CD4-positive, alpha-beta T cell treated with Interleukin-6 at 100 ng/mL for 8 hours (primary cell): ENCODE measurements at places on chromosomes 5 and 9.

DNA sequence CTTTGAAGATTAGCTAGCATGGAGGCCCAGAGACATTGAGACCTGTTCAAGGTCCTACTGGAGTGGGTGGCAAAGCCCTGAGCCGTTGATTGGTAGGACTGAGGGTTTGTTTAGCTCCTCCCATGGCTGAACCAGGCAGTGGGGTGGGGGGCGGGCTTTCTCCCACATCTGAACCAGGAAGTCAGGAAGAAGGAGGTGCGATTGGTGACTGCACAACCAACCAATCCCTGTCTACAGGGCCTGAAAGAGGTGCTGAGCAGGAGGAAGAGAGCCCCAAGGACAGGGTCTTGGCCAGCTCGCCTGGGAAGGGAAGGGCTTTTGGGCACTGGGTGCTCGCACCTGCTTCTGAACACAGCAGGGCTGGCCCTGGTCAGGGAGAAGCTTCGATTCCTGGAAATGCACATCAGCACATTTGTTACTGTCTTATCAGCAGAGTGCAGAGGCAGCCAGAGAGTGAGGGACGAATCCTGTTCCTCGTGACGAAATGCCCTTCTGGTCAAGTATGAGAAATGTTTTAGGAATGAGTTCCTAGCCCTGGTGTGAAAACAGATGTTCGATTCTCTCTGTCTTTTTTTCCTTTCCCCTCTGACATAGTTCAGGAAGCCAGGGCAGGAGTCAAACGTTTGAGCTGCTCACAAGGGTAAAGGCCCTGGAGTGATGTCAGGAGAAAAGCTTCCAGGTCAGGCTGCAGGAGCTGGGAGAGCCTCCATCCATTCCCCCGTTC, 294.8 kb upstream of the KLF4 start:
- DNase-seq, result no peak

GRCh38 chr5:59609501-59610265, 283.8 kb downstream of the PDE4D start:
- no peak for DNase-seq

GRCh38 chr5:142013734-142014521, 1.1 kb upstream of the GNPDA1 start:
- no peak for DNase-seq

DNA sequence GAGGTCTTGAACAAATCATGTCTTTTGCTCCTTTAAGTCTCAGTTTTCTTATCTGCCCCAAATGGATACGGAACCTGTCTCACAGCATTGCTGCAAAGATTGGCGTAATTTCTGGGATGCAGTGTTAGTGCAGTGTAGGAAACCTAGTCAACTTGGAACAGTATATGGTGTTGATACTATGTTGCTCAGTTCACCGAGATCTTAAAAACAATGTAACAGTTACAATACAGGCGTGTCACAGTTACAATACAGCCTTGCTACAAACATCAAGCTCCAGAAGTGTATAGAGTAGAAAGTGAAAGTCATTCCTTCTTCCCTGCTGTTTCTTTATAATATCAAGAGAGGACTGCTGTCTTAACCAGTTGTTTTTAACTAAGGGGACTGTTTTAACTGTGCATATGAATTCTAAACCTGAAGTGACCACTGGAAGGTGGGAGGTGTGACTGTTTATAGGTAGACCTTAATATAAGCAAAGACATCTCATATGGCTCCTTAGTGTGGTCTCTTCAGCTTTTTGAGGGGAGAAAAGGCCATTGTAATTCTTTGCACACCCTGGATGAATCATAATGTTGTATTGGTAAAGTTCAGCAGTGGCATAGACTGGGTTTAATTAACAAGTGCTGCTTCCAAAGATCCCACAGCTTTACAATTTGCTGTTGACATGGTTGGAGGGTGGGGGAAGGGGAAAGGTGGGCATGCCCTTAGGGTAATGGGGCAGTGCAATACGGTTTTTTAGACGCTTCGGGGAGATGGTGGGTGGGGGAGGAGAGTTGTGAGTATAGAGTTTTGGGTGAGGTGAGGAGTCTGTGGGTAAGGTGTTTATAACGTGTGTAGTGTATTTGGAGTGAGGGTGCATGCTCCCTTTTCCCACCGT, 12.9 kb downstream of the PRRC2B start:
- no peak for DNase-seq

- no peak for DNase-seq
Observed at GRCh38 chr9:14909961-14910805, at the start of gene FREM1. FREM1 (minus strand) TSS chr9:14910428; CDS start chr9:14868977, 41,451 bp downstream.

DNA sequence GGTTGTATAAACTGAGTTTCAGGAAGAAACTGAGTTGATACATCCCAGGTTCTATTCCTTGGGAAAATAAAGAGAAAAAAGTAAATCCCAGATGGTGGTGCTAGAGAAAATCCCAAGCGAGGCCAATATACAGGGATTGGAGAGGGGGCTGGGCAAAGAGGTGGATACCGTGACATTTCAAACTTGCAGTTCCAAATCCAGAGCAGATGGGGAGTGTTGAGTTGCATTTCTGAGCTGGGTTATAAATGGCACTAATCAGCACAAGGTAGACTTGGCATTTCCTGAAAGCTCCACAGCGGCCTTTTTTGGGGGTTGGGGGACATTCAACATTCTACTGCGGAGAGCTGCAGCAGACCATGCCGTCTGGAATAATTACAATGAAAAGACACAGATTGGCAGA, 224.4 kb downstream of the NXNL2 start:
- no peak for DNase-seq

DNA sequence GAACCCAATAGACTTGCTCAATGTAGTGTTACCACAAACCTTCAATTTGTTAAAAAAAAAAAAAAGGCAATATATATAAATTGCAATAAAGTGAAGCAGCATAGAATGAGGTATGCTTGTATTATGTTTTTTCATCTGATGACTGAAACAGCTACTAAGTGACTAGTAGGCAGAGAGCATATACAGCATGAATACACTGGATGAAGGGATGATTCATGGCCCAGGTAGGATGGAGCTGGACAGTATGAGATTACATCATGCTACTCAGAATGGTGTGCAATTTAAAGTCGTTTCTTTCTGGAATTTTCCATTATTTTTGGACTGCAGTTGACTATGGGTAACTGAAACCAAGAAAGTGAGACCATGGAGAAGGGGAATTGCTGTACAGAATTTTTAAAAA, 161.2 kb downstream of the GNA14 start:
- no peak for DNase-seq

GRCh38 chr5:65271906-65272305, 209.8 kb downstream of the ADAMTS6 start:
- DNase-seq, result no peak

- DNase-seq, result no peak
Observed at GRCh38 chr5:135993335-135993879, 35.4 kb upstream of the TGFBI start.

- no peak for DNase-seq
Observed at GRCh38 chr9:117549444-117549843, 134.6 kb upstream of the ASTN2 start.

DNA sequence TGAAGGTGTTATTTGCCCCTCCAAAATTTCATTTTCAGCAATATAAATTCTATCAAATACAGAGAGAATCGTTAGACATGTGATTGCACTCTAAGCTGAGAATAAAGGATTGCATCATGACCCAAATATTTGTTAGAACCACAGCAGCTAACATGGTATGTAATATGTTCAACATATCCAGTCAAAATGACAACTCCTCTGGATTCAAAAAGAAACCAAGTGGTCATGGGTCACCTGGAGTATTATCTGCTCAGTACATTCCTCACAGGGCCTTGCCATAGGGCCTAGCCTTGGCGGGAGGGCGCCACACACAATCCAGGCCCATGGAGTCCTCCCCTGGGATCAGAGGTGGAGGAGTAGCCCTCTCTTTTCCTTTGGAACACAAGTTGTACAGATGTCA, 179.2 kb downstream of the HSD17B3 start:
- DNase-seq, result no peak

DNA sequence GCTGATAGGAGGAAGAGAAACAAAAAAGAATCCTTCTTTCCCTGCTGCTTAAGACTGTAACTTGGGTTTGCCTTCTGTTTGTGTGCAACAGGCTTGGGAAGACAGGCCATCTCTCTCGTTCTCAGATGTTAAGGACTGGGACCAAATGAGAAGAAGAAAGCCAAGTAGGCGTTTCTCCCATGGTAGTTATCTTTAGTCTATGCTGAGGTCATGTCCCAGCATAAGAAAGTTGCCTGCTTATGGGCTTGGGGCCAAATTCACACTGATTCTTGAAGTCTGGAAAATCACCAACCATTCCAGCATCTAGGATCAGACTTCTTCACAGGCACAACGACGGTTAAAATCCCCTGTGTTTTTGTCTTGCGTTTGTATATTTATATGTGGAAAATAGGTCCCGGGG, 44.2 kb upstream of the PALM2AKAP2 start:
- DNase-seq, result no peak

DNA sequence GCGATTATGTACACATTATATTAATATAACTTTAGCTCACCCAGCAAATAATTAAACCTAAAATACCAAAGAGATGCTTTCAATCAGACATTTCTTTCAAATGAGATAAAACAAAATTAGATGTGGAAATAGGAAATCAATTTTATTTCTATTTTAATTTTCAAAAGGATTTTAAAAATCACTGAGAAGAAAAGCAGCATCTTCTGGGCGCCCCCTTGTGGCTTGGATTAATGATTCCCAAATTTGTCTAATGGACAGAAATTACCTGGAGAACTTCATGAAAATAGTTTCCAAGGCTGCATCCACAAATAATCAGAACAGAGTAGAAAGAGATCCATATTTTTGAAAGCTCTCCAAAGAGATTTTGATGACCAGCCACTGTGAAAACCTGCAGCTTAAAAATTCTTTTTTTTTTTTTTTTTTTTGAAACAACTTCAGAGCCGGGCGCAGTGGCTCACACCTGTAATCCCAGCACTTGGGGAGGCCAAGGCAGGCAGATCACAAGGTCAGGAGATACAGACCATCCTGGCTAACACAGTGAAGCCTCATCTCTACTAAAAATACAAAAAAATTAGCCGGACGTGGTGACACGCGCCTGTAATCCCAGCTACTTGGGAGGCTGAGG, 50.9 kb upstream of the CEMIP2 start:
- peak; percentile 44 for DNase-seq

GRCh38 chr5:139462586-139463276, at the start of gene ECSCR:
ECSCR (minus strand) TSS chr5:139462743; CDS start chr5:139462670, 73 bp downstream.
- no peak for DNase-seq

- no peak for DNase-seq
Observed at GRCh38 chr9:135671591-135672041, 8.5 kb downstream of the LCN9 start.

DNA sequence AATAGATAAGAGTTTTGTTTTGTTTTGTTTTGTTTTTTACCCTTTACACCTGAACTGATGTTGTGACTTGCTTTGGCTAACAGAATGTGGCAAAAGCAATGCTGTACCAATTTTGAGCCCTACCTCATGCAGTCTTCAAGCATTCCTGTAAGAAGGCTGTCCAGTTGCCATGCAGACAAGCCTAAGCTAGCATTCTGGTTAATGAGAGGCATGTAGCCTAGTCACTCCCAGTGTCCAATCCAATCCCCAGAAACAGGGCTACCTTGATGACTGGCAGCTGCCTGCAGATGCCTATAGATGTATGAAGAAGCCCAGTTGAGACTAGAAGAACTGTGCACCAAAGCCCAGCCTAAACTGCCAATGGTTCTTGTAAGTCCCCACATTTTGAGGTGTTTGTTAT, 9.4 kb upstream of the EFNA5 start:
- no peak for DNase-seq

GRCh38 chr9:114621975-114622609, 11.0 kb downstream of the TMEM268 start:
- no peak for DNase-seq

GRCh38 chr9:88766778-88767503, 224.3 kb upstream of the S1PR3 start:
- no peak for DNase-seq

GRCh38 chr5:157362982-157363381, 97.0 kb upstream of the NIPAL4 start:
- DNase-seq, result no peak

DNA sequence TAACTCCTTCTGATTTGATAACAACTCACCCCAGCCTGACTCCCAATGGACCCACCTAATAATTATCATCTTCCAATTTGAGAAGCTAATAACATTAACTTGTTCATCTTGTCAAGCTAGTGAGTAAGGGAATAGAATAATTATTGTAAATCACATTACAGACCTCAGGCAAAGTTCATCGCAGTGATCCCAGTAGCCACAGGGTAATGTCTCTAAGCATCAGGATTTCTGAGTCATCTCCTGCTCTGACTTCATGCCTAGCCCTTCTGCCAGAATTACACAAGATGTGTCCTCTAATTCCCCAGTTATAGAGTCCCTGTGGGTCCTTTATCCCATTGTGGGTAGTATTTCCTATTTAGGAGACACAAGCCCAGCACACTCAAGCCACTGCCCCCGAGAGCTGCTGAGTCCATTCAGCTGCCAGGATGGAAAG, 365.7 kb downstream of the DEPDC1B start:
- DNase-seq, result no peak

GRCh38 chr5:62719061-62719720, 140.6 kb downstream of the LRRC70 start:
- DNase-seq, result no peak

GRCh38 chr9:93599571-93600403, 23.4 kb downstream of the PHF2 start:
- no peak for DNase-seq

GRCh38 chr5:17978954-17979353, 344.7 kb downstream of the TAF11L14 start:
- no peak for DNase-seq

DNA sequence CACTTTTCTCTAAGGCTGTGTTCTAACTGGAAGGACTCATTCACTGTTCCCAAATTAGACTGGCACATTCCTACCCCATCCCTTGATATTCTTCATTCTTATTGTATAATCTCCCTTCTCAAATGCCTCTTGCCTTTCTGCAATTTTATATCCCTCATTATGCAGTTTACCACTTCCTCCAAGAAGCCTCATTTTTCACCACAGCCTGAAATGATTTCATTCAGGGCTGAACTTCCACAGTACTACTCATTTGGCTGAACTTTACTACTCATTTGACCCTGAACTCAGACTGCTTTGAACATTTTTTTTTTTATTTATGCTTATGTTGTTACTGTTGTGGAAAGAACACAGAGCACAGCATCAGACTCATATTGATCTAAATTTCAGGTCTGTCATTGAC, 32.7 kb downstream of the GRIA1 start:
- no peak for DNase-seq

- DNase-seq, result peak; percentile 27
Observed at GRCh38 chr5:181173027-181173419, 25.6 kb downstream of the OR2V2 start.

GRCh38 chr5:150411245-150411979, 1.3 kb downstream of the CD74 start:
- peak; percentile 62 for DNase-seq

GRCh38 chr5:123545506-123545905, 33.5 kb downstream of the CSNK1G3 start:
- no peak for DNase-seq

GRCh38 chr9:117747386-117747970, 43.3 kb downstream of the TLR4 start:
- DNase-seq, result no peak

- no peak for DNase-seq
Observed at GRCh38 chr9:134325096-134325812, 1.0 kb upstream of the RXRA start.

GRCh38 chr5:40071870-40072269, 607.8 kb upstream of the PTGER4 start:
- no peak for DNase-seq
